CD4-positive, alpha-beta T cell treated with Interleukin-17A for 1 hour (primary cell): ENCODE measurements at places on chromosomes 1 and 21.

GRCh38 chr1:206551986-206552326 lies 44.6 kb downstream of the RASSF5 start:
- DNase-seq = peak; percentile 92

DNA sequence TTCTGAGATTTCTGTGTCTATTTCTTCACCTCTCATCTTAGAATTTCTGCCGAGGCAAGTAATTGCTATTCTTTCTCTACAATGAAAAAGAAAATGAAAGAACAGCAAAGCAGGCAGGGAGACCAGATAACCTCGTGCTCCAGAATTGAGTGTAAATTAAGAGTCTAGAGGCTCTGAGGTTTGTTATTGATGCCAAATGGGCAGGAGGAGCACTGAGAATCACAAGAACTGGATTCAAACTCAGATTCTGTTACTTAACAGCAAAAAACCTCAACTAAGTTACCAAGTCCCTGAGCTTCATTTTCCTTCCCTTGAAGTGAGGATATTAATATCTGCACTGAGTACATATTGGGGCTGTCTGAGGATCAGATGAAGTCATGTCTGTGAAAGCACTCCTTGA lies 5.5 kb upstream of the DDR2 start:
- DNase-seq = no peak

- DNase-seq = no peak
Observed at GRCh38 chr1:56849750-56850149, 4.8 kb upstream of the C8A start.

DNA sequence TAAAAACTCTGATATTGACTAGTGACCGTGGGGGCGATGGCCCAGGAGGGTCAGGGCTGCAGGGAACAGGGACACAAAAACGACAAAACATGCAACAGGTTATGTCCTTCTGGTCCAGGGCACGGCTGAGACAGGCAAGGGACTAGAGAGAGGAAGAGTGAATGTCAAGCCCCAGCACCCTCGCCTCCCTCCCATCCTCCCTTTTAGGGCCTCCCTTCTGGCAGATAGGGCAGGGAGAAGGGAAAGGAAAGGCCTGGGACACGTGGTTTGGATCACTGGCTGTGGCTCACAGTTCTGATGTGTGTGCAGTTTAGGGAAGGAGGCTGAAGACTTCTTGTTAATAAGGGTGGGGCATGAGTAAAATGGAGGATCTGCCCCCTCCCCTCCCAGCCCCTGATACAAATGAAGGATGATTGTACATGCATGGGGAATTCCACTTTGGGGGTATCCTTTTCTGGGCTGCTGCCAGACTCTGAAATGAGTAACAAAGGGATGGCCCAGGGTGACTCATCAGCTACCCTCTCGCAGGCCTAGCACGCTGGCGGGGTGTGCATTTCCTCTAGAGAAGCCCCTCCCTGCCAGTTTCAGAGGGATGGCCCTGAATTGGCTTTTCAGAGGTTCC lies 14.2 kb downstream of the CAPN2 start:
- DNase-seq = peak; percentile 92

DNA sequence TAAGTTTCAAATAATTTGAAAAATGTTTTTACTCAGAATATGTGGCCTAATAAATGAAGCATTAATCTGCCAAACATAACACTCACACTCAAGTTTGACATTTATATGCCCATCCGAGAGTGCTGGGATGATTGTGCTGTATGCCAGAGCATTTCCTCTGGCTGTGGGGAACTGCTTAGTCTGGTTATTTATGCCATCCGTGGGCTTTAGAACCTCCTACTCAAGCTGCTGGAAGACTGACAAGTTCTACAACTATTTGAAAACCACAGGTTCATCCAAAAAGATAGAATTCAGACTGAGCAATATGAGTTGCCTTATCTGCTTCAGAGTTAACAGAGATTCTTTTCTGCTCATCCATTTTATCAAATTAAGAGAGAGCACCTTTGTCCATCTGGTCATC lies 25.9 kb downstream of the PCNX2 start:
- no peak for DNase-seq

GRCh38 chr1:180229483-180230415 lies at the start of gene LHX4:
LHX4 (plus strand) TSS chr1:180230264; CDS start chr1:180230530, 266 bp downstream.
- DNase-seq = peak; percentile 22

- peak; percentile 1 for DNase-seq
Observed at GRCh38 chr21:25234857-25235801, 372.2 kb downstream of the MRPL39 start.

- DNase-seq = no peak
Observed at GRCh38 chr1:205069371-205070125, 14.7 kb downstream of the TMEM81 start.

DNA sequence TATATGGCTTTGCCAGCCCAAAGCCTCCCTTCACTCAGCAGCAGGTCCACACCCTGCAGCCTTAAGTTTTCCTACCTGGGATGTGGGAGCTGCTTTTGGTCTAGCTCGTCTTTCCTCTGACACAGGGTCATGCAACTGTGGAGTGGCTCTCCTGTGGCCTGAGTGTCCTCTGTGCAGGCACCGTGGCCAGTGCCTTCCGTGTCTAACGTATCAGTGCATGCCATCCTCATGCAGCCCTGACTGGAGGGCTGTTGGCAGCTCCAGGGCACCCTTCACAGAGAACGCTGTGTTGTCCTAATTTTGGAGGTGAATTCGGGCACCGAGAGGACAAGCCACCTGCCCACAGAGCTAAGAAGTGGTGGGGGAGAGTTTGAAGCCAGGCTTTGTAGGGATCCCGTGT lies 25.7 kb upstream of the C1orf174 start:
- DNase-seq = no peak

DNA sequence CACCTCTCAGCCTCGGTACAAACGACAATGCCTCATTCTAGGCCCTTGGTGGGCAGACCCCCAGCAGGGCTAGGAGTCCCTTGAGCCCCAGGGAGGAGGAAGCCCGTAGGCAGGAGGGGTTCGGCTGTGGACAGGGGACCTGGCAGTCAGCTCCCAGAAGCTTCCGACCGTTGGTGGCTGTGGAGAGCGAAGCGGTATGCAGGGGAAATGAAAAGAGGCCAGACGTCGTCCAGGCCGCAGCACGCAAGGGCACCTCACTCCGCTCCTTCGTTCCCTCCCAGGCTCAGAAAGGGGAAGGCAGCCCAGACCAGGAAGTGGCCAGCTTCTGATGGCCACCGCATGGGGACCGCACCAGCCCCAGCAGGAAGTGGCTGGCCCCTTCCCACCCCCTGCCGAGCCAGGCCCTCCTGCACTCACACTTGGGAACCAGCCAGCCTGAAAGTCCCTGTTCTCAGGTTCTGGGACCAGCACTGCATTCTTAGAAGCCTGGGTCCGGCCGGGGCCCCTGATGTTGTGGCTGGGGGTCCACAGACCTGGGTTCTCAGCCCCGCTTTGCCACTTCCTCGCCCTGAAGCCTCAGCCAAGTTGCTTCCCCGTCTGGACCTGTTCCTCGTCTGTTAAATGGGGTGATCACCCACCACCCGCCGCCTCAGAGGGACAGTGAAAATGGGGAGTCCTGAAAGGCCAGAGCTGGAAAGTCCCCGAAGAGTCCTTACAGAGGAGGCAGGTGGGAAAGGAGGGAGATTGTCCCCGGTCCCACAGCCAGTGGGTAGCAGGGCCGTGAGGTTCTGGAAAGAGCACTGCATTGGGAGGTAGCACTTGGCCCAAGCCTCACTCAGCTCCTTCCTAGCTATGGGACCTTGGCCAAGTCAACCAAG lies 104.0 kb upstream of the RUNX3 start:
- DNase-seq = peak; percentile 52

- peak; percentile 33 for DNase-seq
Observed at GRCh38 chr1:34460193-34460592, 283.5 kb downstream of the C1orf94 start.

GRCh38 chr1:213192026-213192425 lies 141.0 kb downstream of the RPS6KC1 start:
- no peak for DNase-seq

- no peak for DNase-seq
Observed at GRCh38 chr1:202951437-202951836, 6.7 kb downstream of the ADIPOR1 start.

DNA sequence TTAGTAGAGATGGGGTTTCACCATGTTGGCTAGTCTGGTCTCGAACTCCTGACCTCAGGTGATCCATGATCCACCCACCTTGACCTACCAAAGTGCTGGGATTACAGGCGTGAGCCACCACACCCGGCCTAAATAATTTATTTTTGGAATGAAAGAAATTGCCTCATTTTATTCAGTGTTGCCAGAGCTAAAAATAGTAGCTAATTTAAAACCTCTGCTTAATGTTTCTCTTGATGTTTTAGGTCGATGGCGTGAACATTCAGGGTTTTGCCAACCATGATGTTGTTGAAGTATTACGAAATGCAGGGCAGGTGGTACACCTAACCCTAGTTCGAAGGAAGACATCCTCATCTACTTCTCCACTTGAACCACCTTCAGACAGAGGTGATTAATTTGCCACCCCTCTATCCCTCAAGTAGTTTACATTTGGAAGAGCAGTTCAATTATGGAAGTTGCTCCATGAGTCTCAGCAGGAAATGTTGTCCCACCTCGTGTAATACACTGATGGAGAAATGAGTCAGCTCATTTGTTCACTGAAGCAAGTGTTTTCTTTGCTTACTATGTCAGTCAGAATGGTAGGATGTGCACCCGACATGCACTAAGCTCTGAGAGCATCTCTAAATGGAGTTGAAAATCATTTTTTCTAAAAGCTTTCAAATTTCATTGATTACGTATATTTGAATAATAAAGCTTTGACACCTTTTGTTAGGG lies 54.9 kb downstream of the PATJ start:
- no peak for DNase-seq

GRCh38 chr1:185050823-185051451 lies 5.6 kb downstream of the RNF2 start:
- DNase-seq = no peak

- DNase-seq = no peak
Observed at GRCh38 chr1:84795966-84796600, 96.9 kb downstream of the LPAR3 start.

GRCh38 chr1:248696261-248696660 lies 6.3 kb downstream of the OR14I1 start:
- no peak for DNase-seq

- no peak for DNase-seq
Observed at GRCh38 chr21:8990326-8991087, 1530.9 kb upstream of the TPTE start.
